ENCODE measurements at places on chromosomes 4 and X.
A peak's percentile ranks its signal among the peaks of the same experiment; 100 is the strongest.

GRCh38 chr4:164304861-164305260 lies 449.1 kb upstream of the SMIM31 start:
- no peak for DNase-seq

DNA sequence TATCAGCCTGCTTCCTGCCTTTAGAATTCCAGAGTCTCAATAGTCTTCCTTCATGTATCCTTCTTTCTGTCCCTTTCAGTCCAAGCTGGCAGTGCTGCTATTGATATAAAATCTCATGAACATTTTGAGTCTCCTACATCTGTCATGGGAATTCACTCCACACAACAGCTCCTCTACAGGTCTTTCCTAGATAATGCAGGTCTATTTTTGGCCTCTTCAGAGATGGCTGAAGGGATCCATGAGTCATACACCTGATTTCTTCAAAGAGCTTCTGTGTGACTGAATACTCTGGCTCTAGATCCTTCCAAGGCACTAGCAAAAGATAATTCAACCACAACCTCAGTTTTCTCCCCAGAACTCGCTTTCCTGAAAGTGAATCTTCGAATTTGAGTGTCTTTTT lies 115.4 kb downstream of the STPG2 start:
- DNase-seq: peak; percentile 2

DNA sequence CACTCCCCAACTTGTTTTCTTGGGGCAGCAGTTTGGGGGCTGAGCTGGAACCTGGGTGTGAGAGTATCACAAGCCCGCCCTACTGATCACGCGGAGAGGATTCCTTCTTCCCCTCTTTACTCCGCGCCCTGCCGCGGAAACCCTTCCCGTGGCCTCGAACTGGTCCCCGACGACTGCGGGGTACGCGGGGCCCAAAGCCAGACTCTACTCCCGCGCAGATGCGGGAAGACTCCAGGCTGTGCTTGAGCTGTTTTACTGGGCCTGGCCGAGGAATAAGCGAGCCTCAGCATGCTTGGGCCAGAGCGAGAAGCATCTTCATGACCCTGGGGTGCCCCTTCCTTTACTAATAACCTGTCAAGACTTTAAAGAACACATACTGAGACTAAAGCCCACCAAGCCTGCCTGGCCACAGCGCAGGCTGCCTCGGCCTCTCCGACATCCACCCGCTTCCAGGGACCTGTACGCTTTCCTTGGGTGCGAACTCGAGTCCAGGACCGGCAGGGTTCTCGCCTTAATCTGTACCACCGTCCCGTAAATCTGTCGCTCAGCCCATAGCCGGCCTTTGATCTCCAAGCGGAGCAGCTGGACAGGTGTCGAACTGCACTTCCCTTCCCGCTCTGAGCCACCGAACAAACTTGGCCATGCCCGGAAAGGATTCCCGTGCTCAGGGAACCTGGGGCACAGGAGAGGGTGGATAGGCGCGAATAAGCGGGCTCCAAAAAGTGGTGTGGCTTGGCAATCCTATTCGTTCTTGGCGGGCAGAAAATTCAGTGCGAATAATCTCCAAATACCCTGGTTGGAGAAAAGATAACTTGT lies 55.0 kb upstream of the TMEM33 start:
- DNase-seq: no peak

DNA sequence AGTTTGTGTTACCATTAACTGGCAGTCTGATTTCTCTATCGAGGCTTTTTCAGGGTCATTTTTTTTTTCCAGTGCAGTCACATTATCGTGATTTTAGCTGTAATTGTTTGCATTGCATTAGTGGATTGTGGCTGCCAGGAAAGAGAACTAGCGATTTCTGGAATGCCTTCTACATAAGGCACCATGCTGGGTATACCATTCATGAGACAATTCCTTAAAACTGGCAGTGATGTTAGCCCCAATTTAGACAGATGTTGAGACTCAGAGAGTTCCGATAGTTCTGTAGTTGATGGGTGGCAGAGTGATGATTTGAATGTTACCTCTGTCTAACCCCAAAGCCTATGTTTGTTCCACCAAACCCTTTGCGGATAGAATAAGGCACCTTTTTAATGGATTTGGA lies 175.4 kb upstream of the TENM3 start:
- no peak for DNase-seq

- peak; percentile 76 for DNase-seq
These were observed 88.4 kb downstream of the ZXDA start for GRCh38 chrX:57821703-57822387.
